ENCODE measurements at places on chromosomes 12 and 14. TPM values are rescaled to one million over a fixed set of nuclear protein-coding genes. Genes with fewer than 3 reads are reported as not detected.

ACVRL1 gene
- not detected for polyA plus RNA-seq

CDK2 gene
- polyA plus RNA-seq = 8.2 TPM

MVK gene
- 2.6 TPM for polyA plus RNA-seq

CLEC4D gene
- polyA plus RNA-seq = not detected

KRT83 gene
- polyA plus RNA-seq = not detected
